ENCODE measurements at places on chromosomes 12 and 14.

DNA sequence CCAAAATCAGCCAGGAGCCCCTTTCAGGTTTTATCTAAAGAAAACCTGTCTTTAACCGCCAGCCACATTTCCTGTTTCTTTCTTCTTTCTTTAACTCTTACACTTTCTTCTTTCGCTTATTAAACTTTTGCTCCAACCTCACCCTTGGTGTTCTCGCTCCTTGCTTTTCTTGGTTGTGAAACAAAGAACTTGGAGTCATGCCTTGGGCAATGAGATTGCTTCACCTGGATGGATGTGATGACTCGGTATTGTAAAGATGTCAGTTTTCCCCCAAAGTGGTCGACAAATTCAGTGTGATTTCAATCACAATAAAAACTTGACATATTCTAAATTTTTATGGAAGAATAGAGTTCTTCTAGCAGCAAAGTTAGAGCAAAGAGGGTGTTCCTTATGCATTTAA is 16.2 kb upstream of the TCL1A start:
- DNase-seq, result no peak

DNA sequence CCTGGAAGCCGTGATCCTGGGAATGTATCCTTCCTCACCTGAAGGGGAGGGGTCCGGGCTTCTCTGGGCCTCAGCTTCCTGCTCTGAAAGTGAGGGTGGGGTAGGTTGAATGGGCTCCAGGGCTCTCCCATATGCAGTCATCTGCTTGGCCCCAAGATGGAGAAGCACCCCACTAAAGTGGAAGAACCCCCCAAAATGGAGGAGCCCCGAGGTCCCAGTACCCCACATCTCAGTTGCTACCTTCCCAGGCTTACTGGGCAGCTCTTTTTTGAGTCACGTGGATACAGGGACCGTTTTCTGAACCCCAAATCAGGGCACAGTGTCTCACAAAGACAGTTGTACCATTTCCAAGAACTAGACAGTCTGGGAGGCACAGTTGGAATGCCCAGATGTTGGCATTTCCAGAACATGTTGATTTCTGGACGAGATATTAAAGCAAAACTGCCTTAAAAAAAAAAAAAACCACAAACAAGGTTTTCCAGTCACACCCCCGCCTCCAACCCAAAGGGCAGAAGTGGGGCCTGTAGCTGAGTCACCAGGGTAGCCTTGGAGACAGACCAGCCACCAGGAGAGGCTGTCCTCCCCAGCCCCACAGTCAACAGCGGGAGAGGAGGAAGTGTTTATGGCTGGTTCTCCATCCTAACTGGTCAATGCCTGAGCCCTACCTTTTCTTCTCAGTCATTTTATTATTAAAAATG is 12.1 kb downstream of the VASH1 start:
- DNase-seq, result peak; percentile 73

- DNase-seq, result no peak
Observed at GRCh38 chr12:10466311-10466710, 13.1 kb upstream of the KLRC1 start.

DNA sequence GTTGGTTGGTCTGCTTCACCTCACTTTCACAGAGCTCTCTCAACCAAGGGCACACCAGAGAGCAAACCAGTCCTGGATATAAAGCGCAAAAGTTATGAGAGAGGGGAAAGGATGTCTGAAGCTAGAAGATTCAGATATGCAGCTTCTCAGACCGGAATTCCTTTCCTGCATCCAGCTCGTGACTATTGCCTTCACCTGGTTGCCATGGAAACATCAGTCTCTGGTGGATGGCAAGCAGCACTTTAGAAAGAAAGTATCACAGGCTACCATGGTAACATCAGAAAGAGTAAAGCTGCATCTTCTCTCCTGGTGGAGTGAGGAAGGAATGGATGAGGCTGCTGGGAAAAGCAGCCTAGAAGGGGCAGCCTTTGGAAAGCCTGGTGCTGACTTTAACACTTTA is 13.7 kb downstream of the REM2 start:
- no peak for DNase-seq

DNA sequence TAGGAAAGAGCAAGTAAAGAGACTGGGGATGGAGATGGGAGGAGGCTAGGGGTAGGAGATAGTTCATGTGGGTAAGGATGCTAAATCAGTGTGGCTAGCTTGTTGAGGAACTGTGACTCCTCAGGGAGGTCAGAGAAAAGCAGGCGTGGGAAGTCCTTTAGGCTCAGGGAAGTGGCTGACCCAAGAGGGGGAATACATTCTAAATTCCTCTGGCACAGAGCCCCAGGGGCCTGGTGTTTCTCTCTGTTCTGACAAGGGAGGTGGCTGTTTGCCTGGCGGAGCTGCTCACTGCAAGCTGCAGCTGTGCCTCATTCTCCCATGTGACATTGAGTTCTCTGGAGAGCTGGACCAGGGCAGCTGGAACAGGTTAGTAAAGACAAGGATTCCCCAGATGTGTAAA is 152.2 kb upstream of the SLC38A2 start:
- DNase-seq, result peak; percentile 89

GRCh38 chr12:40946612-40947194 is 241.4 kb upstream of the PDZRN4 start:
- no peak for DNase-seq

- DNase-seq, result no peak
Observed at GRCh38 chr12:77153706-77154105, 88.3 kb upstream of the E2F7 start.

GRCh38 chr14:103220134-103220981 is 97.1 kb downstream of the TNFAIP2 start:
- no peak for DNase-seq

DNA sequence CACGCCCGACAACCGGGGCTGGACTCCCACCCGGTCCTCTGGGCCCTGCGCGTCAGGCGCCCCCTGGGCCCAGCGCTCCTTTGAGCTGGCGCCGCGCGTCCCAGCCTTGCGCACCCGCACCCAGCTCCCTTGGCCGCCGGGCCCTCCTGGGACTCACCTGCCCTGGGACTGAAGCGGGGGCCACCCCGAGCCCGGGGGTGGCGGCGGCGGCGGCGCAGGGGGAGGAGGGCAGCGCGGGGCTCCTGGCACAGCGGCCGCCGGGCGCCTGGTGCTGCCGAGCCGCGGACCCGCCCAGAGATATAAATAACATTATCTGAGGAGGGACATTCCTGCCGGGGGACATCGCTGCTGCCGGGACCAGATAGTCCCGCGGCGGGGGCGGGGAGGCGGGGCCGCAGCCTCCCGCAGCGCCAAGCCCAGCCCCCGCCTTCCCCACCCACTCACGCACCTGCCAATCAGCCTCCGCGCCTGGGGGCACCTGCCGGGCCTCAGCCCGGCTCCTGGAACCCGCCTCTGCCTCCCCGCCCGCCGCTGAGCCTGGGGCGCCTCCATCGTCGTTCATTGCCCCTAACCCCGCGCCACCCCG is at the start of gene SPTB:
TSS of gene SPTB (minus strand) at position 273 of the 586 bp plus-strand sequence. CDS start 56,813 bp downstream, outside the sequence.
- DNase-seq, result no peak

- no peak for DNase-seq
Observed at GRCh38 chr14:61575551-61576150, 119.7 kb upstream of the HIF1A start.

GRCh38 chr14:105168496-105168978 is at the start of gene JAG2:
Gene JAG2, minus strand, starts transcription at chr14:105168776. Its CDS starts 356 bp downstream, at chr14:105168420.
- DNase-seq, result no peak

GRCh38 chr12:15982921-15983320 is 71.8 kb downstream of the DERA start:
- DNase-seq, result no peak

DNA sequence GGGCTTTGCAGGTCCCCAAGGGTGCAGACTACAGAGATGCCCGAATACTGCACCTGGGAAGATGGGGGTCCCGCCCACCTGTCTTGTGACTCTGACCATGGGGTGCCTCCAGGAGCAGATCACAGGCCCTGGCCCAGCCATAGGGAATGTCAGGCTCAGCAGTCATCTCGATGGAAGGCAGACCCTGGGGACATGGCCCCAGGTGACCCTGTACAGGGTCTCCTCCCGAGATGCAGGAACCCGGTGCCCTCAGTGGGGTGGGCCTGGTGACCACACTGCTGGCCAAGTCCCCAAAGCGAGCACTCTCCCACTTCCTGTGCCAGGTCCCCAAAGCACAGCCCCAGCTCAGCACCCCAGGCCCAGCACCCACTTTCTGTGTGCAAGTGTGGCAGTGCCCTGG is 903.7 kb upstream of the USP15 start:
- no peak for DNase-seq

DNA sequence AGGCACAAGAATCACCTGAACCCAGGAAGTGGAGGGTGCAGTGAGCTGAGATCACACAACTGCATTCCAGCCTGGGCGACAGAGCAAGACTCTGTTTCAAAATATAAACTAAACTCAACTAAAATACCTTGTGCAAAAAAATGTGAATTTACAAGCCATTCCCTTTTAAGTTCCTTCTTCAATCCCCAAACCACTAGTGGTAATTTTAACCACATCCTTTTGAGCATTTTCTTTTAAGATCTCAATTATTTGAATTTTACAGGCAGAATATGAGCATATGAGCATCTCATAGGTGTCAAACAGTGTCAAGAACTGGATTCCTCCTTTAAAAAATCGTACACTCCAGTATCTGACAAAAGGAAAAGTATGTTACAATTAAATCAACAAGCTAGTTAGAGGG is 57.0 kb upstream of the NPFF start:
- no peak for DNase-seq

DNA sequence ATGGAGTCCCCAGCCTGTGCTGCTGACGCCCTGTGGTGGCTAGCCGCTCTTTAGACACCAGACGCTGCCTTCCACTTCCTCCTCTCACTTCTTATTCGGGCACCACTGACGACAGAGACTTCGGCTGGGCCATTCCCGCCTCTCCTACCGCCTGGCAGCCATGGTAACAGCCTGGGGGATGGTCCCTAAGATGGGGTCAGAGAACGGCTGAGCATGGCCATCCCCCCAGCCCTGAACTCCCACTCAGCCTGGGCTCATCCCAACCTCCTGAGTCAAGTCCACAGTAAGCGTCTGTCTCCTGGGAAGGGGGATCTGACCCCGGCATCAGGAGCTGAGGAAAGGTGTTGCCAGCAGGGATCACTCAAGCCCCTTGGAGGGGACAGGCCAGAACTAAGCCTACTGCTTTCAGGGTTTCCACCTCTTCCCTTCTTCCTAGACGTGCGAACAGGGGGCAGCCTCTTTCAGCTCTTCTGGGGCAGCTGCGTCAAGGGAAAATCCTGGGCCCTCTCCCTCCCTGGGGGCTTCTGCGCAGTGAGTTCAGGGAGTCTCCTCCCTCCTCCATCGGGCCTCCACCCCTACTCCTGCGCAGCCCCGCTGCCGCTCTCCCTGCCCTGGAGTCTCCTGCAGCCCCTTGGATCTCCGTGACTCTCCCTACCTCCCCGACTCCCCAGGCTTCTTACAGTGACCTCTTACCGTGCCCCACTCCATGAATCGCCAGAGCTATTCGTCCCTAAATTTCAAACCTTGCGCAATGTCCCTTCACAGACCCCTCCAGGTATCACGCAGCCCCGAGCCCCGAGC is 643 bp upstream of the TAMALIN start:
- DNase-seq, result no peak

DNA sequence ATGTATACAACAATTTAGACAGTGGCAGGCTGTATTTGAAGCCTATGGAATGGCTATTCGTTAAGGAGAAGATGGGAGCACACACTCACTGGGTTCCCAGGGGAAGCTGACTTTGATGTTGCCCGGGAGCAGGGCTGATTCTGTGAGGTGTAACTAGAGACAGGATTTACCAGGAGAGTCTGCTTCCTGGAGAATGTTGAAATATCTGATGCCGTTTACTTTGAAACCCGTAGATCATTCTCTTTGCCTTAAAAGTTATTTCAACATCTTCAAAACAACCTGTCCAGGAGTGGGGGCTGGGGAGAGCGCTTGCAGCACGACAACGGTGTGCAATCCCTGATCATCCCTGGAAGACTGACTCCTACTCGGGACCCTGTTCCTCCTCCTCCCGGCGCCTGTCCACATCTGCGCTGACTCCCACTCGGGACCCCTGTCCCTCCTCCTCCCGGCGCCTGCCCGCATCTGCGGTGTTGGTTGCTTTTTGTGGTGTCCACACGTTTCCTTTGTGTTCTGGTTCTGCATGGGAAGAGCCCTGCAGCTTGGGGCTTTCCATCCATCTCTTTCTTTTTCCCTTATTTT is 72.6 kb downstream of the AACS start:
- no peak for DNase-seq

GRCh38 chr14:103544388-103545218 is 15.6 kb downstream of the TRMT61A start:
- DNase-seq, result no peak

DNA sequence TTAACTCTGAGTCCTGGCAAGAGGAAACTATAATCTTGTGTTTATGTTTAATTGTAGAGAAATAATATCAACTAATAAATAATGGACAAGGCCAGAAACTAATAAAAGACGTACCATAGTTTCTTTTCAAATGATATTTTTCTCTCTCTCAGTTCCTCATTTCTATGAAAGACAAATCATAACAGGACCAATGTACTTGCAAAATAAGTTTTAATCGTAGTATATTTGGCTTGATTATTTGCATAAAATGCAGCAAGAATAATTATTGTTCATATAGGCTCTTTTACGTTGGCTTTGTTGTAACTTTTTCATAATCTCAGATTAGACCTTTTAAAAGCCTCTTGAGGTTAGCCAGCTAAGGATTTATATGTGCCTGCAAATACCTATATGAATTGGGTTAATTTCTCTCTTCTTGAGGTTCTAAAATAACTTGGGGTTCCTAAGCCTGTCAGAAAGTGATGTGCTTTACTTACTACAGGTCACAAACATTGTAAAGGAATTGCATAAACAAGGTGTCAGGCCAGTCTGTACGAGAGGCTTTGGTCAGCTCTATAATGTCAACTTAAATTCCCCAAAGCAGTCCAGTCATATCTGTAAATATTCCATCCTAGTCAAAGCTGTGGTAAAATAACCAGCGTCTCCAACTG is 152.8 kb upstream of the PTPRQ start:
- no peak for DNase-seq

GRCh38 chr14:53035336-53036210 is 84.7 kb upstream of the FERMT2 start:
- no peak for DNase-seq

GRCh38 chr12:2355198-2355597 is 302.4 kb downstream of the CACNA1C start:
- DNase-seq, result no peak

DNA sequence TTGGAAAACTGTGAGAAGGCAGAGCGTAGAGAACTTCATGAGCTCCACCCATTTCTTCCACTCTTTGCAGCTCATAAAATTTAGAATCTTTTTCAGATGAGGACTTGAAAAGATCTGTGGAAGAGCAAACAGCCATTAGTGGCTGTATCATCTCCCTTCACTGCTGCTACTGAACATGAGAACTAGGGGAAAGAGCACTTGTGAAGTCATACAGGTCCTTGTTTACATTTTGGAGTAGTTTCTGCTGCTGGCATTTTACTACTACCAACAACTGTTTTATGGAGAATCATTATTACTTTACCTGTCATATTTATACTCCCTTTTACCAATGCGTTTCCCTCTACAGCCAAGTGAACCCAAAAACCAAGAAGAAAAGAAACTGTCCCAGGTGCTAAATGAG is 41.0 kb downstream of the RPGRIP1 start:
- DNase-seq, result no peak
